ENCODE measurements at places on chromosomes 5 and 9.

GRCh38 chr9:136099542-136099941, 4.5 kb upstream of the NACC2 start:
- no peak for DNase-seq

DNA sequence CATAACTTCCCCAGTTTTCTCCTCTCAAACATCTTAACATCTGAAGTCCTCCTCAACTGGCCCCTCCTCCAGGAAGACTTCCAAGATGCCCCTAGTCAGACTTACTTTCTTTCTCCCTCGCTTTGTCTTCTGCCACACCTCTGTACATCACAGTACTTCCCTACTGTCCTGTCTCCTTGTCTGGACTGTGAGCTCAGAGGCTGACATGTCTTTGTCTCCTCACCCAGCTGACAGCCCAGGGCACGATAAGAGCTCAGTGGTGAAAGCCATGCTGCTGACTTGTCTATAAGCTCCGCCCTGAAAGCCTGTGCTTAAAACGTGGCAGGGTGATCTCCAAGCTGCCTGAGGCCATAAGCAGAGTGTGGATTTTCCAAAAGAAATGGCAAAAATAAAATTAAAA, 33.0 kb upstream of the SLC25A51 start:
- no peak for DNase-seq

- DNase-seq = no peak
Measured at GRCh38 chr5:138694146-138694545, 59.1 kb upstream of the CTNNA1 start.

GRCh38 chr5:11683666-11684065, 220.6 kb downstream of the CTNND2 start:
- no peak for DNase-seq

GRCh38 chr9:113376634-113377567, at the start of gene HDHD3:
Gene HDHD3, minus strand, starts transcription at chr9:113376986. Its CDS starts 2,632 bp downstream, at chr9:113374354.
- peak; percentile 68 for DNase-seq

DNA sequence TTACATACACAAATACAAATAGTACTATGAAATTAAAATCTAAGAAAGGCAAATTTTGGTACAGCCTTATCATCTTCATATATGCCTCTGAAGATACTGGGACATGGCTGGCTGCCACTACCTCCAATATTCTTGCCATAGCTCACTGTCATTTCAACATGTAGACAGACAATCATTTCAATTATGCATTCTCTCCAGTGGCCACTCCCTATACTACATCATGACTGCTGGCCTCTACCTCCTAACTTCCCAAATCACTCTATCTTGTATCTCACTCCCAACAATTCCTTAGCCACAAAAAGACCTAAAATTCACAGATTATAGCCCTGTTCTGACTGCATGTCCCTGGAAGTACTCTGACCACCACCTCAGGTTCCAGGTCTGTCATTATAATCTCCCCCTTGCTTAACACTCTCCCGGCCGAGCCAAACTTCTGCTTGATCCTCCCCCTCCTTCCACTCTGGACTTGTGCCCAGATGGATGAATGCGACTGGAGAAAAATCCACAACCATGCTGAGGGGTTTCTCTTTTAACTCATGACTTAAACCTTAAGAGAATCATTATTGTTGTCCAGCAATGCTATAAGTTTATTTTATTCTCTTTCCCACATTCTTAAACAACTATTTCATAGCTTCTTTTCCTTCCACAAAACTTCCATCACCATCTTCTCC, 225.3 kb upstream of the TLE4 start:
- no peak for DNase-seq

- no peak for DNase-seq
Measured at GRCh38 chr5:58860680-58861079, 277.8 kb downstream of the RAB3C start.
